ENCODE measurements at places on chromosomes 16 and 17. TPM values are rescaled to one million over a fixed set of nuclear protein-coding genes. Genes with fewer than 3 reads are reported as not detected.
A peak's percentile ranks its signal among the peaks of the same experiment; 100 is the strongest.

GRCh38 chr16:1981398-1981836 is at the start of gene NOXO1:
TSS of gene NOXO1 (minus strand) at chr16:1981469. CDS start at chr16:1981179, 290 bp downstream.
- no peak for DNase-seq

- DNase-seq = no peak
Measured at GRCh38 chr17:59469786-59470485, 95.5 kb upstream of the DHX40 start.

DNA sequence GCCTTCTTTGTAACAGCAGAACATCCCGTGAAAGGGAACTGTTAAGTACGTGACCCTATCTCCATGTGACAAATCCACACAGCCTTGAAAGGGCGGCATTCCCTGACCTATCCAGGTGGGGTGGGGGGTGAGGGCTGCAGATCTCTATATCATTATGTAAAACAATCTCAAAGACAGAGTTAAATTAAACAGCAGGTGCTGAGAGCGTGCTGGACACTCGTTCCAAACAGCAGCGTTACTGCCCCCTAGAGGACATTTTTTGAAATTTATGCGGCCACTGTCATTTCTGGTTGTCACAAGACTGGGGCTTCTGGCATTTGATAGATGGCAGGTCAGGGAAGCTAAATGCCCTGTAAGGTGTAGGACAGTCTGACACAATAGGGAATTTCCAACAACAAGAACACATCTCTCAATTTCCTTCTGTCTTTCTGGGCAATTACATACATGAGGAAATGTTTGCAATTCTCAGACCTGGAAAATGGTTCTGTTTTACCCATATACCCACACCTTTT is 6.7 kb upstream of the SLC25A39 start:
- peak; percentile 91 for DNase-seq

GRCh38 chr17:39640591-39641031 is 3.7 kb downstream of the STARD3 start:
- DNase-seq = no peak

DNA sequence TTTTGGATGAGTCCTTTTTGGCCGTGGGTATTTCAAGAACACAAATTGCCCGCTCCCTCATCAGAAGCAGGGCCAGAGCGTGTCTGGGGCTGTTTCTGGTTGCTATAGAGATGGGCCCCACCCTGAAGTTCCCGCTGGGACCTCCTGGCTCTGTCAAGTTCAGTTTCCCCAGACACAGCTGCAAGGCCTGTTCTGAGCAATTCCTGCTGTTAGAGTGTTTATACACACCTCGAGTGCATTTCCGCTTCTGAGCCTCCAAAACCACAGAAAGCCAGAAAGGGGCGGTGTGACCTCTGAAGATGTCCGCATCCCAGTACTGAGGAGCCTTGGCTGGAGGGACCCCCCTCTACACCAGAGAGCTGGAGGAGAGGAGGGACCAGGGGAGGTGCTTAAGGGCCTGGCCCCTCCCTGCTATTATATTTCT is 9.3 kb upstream of the WBP2 start:
- DNase-seq = no peak

DNA sequence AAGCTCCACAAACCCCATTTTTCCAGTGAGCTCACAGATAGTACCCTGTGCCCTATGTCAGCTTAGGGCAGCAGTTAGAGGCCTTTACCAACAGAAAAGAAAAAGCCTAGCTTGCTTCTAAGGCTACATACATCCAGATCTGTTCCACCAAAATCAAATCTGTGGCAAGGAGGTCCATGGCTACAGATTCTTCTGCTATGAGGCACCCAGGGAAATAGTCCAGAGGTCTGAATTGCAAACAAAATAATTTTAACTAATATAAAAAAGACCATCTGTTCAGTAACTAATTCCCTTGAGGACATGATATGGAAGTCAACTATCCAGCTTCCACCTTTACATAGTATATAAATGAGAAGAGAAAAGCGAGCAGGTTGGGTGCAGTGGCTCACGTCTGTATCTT is 129.3 kb downstream of the PARN start:
- DNase-seq = no peak

- DNase-seq = no peak
Measured at GRCh38 chr17:57106107-57106835, 21.2 kb downstream of the AKAP1 start.

GRCh38 chr16:15539197-15539596 is 103.8 kb downstream of the MARF1 start:
- DNase-seq = no peak

Gene NPW
- polyA plus RNA-seq = 4.3 TPM

Gene ARHGAP23
- 59.0 TPM for polyA plus RNA-seq

Gene SLC35G6
- polyA plus RNA-seq = not detected

Gene GLP2R
- 0.17 TPM for polyA plus RNA-seq
